COLO829 (cell line): ENCODE measurements at places on chromosomes 3 and 15.
A peak's percentile ranks its signal among the peaks of the same experiment; 100 is the strongest.

DNA sequence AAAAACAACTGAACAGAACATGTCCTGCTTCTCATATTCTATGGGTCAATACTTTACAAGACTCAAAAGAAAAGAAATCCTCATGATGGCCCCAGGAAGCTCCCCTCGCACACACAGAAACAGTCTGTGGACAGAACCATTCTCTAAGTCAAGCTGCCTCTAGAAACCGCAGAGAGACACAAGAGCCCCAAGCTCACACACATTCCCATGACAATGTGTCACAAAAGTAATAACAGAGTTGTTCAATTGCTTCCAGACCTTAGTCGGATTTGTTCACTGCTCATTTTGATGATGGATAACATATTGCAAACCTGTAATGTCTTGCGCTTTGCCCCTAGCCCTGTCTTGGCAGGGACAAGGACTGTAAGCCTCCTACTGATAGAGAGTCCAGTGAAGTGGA lies 60.9 kb downstream of the UMPS start:
- no peak for DNase-seq

GRCh38 chr15:99732751-99733267 lies 428 bp downstream of the LYSMD4 start:
- no peak for DNase-seq

- DNase-seq = no peak
Measured at GRCh38 chr15:64162478-64162868, 349 bp downstream of the PPIB start.

- peak; percentile 83 for DNase-seq
Measured at GRCh38 chr15:100111125-100112060, 230.4 kb downstream of the ADAMTS17 start.

GRCh38 chr3:128725547-128726022 lies 398 bp upstream of the RAB7A start:
- DNase-seq = no peak

GRCh38 chr15:67120839-67121643 lies 55.6 kb downstream of the SMAD3 start:
- DNase-seq = peak; percentile 38

DNA sequence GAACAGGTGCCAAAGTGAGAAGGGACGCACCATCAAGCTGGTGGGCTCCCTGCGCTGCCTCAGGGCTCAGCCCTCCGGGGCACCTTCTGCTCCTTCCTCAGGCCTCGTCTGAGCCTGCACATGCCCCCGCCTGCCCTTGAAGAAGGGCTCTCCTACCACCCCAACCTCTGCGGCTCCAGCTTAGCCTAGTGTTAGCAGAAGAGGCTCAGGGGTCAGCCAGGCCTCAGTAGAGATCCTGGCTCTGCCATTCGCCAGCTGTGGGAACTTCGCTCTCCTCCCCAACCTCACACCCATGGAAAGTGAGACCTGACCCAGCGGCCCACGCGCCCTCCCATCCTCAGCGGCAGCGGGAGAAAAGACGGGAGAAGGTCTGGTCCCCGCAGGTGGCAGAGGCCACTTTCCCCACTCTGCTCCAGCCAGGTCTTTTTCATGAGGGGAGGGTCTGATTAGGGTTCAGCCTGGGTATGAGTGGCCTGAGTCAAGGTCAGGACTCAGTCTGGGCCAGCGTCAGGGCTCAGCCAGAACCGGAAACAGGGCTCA lies 8.2 kb downstream of the GRIP2 start:
- DNase-seq = no peak

DNA sequence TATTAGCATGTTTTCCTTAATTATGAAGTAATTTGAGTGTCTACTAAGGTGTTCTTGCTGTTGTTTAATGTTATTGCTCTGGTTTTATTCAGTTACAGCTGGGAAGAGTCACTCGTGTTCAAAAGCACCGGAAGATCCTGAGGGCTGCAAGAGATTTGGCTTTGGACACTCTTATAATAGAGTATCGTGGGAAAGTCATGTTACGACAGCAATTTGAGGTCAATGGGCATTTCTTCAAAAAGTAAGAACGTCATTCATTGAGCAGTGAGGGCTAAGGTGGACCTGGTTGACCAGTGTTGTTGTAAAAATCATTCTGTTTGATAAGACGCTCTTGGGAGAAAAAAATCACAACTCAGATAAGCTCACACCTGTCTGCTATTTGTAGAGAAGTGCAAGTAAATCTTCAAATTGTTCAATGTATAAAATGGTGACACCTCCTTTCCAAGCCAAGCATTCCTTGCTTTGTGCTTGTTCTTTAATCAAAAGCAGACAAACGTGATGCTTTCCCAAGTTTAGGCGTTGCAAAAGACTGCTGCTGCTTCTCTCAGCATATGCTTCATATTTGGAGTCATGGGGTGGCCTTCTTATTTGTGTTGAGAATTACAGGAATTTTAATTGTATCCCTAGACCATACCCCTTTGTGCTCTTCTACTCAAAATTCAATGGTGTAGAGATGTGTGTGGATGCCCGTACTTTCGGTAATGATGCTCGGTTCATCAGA lies 44.2 kb downstream of the SETD5 start:
- DNase-seq = no peak

DNA sequence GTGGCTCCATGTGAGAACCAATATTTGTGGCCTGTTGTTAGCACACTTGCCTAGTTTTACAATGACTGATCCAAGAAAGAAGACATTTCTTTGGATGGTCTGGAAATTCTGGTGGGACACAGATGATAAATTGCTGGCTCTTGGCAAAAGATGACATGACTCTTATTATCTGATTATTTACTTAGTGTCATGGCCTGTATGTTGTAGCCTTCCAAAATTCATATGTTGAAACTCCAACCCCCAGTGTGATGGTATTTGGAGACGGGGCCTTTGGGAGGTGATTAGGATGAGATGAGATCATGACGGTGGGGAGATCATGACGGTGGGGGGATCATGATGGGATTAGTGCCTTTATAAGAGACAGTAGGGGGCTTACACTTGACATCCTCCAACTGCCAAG lies 30.0 kb upstream of the AKAP13 start:
- no peak for DNase-seq

DNA sequence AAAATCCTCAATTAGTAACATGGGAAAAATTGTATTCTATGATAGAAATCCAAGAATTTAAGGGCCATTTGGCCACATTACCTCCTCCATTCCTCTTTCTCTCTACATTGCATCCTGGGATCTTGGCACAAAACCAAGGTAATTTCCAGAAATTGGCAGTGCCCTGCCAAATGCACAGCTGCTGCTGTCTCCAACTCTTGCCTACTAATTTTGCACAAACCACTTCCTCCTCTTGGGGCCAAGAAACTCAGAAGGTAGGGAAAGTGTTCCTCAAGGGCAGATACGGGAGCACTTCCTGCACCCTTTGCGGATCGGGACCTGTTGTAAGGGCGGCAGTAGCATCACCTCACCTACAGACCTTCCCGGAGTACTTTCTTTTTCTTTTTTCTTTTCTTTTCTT lies 57.8 kb downstream of the MAP3K13 start:
- no peak for DNase-seq

DNA sequence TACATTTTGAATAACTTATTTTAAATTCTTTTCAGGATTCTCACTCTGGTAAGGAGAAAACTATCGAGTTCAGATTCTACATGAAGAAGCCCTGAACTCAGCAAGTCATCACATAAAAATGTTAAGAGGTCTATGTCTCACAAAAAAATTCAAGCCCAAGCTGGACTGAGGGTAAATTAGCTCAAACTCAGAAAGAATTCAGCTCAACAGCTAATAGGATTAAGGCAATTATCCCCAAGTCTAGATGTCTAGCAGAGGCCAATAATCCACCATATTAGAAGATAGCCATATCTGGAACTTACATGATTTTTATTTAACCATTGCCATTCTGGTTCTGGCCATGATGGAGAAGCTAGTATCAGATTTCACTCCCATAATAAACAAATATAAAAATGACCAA lies 909.7 kb downstream of the PLOD2 start:
- no peak for DNase-seq

DNA sequence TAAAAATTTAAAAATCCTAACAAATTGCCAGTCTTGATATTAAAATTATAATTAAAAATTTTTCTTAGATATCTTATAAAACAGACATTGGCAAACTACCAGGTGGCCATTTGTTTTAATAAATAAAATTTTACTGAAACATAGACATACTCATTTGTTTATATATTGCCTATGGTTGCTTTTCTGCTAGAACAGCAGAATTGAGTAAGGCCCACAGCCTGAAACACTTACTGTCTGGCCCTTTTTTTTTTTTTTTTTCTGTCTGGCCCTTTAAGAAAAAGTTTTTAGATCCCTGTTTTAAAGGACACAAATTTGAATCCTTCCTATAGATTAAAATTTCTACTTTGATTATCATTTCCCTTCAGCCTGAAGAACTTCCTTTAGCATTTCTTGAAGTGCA lies 60.5 kb upstream of the CTDSPL2 start:
- no peak for DNase-seq

- no peak for DNase-seq
Measured at GRCh38 chr15:70096215-70097062, 1.3 kb downstream of the TLE3 start.

DNA sequence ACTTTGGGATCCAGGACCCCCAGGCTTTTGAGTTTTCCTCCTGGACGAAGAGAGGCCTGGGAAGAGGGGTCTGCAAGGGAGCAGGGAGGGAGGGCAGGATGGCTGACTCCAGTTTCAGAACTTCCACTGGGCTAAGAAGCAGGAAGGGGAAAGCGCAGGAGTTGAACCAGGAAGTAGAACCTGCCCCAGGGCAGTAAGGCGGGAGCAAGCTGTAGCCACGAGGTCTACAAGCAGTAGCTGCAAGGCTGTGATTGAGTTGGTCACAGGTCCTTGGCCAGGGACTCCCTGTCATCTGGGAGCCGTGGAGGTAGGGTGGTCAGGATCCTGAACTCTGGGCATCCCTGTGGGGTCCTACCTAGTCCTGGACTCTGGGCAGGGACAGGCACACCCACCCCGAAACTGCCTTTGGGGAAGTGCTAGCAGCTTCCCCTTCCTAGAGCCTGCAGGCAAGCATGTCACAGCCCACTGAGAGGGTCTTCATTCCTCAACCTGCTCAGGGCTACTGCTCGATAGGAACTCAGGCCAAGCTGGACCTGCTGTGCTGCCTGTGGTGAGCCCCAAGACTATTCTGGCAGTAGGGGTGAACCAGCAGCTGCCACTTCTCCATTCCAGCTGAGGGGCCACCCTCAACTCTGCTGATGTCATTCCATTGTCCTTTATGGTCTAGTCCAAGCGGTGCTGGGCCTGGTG lies 5.8 kb upstream of the GNAI2 start:
- no peak for DNase-seq

DNA sequence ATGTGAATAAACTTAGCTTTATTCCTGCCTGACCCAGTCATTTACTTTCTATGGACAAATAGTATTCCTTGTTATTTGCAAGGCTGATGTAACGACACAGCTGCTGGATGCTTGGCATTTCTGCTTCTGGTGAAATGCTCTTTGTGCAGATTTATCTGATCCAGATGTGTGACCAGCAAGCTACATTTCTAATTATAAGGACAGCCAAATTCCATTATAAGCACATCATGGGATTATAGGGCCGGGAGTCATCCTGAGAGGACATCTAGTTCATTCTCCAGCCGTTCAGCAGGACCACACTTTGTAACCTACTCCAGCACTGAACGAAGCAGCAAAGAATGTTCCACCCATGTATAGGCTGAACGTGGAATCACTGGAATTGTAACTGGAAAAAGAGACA lies 42.9 kb downstream of the FNDC3B start:
- peak; percentile 28 for DNase-seq

GRCh38 chr3:168061332-168061996 lies 34.3 kb downstream of the GOLIM4 start:
- DNase-seq = peak; percentile 34

GRCh38 chr3:61192222-61192621 lies 59.0 kb downstream of the FHIT start:
- DNase-seq = no peak

GRCh38 chr15:31660816-31661215 lies 334.2 kb downstream of the KLF13 start:
- DNase-seq = no peak

- DNase-seq = no peak
Measured at GRCh38 chr3:2094941-2095340, 3.7 kb upstream of the CNTN4 start.

DNA sequence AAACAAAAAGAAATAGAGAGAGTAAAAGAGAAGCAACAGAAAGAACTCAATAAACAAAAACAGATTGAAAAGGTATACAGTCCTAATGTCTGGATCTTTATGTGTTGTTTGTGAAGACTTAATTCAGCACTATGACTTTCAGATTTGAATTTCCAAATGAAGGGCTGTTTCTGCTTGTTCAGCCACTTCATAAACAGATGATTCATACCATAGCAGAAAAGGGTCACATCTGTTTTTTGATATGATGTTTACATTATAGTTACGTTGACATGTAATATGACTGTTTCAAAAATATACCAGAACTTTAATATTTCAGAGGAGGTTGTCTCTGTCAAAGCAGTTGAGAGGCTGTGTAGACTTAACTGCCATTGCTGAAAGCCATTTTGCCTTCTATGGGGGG lies 24.1 kb downstream of the ASB14 start:
- no peak for DNase-seq

GRCh38 chr3:62237286-62237948 lies 135.9 kb downstream of the FEZF2 start:
- no peak for DNase-seq

DNA sequence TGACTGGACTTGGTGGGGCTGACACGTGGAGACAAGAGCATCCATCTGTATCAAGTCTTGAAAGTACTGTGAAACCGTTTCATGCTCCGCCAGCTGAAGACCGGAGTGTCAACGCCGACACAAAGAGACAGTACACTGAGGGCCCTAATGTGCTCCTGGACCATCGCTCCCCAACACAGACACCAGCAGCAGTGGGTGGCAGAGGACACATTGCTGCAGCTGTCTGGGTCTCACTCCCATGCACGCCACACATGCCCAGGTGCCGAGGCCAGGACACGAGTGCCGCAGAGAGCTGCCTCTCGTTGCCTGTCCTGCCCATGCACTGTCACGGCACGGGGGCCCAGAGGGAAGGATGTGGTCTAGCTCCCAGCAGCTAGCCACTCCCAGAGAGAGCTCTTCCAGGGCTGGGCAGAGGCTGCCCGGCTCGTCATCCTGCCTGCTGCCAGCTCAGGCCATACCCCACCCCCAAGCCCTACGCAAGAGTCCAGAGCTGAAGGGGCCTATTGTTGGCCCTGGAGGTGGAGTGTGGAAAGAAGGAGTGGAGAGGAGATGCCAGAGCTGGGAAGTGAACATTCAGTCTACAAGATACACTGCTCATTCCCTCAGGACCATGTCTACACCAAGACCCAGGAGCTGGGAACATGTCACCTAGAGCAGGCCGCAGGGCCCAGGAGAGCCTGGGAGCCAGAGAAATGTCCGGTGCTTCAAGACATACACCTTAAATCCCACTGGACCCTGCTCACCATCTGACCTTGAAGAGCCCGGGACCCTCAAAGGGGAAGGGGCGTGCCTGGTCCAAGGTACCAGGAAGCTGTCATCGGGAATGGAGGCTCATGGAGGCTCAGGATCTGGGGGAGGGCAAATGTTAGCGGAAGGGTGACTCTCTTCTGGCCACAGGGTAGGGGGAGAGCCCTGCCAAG lies 7.7 kb downstream of the TNK2 start:
- peak; percentile 98 for DNase-seq
